SW480 (cell line): ENCODE measurements at places on chromosomes 3 and 15.

- DNase-seq, result no peak
Observed at GRCh38 chr3:138450181-138450580, 15.8 kb downstream of the ESYT3 start.

GRCh38 chr3:60870396-60870795 is 380.9 kb downstream of the FHIT start:
- DNase-seq, result no peak

- no peak for DNase-seq
Observed at GRCh38 chr15:32908135-32908801, 190.5 kb downstream of the GREM1 start.

- no peak for DNase-seq
Observed at GRCh38 chr3:8307545-8308110, 194.0 kb upstream of the LMCD1 start.

DNA sequence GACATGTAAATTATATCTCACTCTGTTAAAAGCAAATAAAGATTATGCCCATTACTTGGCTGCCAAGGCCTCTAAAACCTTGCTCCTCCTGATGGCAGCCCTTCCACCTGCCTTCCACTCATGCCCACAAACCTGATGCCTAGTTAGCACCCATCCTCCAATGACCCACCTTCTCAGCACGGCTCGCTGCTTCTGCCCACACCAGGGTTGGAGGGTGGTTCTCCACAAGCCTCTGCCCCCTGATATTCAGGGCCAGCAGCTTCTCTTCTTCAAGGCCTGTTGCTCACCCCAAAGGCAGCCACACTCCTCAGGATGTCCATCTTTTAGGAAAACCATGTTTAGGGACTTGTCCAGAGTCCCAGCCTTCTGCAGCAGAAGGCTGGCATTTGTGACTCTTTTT is 263.4 kb upstream of the TLE3 start:
- no peak for DNase-seq

GRCh38 chr3:48708481-48708889 is 8.5 kb downstream of the IP6K2 start:
- DNase-seq, result no peak

- no peak for DNase-seq
Observed at GRCh38 chr3:26592451-26592850, 30.1 kb upstream of the LRRC3B start.

GRCh38 chr15:101528108-101528916 is 38.8 kb upstream of the PCSK6 start:
- peak; percentile 62 for DNase-seq

GRCh38 chr3:123481071-123481470 is 32.2 kb upstream of the ADCY5 start:
- DNase-seq, result no peak

DNA sequence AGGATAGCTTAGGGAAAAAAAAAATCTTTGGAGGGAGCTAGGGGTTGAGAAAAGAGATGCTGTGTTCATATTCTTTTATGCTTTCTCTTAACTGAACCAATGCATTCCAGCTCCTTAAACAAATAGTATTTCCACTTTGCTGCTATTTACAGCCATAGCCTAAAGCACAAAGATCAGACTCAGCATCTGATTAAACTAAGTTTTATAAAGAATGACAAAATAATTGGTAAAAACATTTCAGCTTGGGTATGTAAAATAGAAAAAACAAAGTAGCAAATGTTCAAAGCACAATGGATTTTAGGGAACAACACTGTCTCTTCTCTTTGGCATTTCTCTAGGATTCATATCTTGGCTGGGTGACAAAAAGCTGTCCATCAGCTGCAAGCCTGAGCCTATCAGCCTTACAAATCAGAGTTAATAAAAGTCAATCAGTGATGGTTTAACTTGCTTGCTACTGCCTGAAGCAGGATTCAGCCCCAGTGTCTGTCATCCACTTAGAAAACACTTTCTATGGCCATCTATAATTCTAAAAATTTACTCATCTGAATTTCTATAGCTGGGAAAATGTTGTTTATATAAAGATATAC is 232.1 kb upstream of the CDIN1 start:
- DNase-seq, result no peak

DNA sequence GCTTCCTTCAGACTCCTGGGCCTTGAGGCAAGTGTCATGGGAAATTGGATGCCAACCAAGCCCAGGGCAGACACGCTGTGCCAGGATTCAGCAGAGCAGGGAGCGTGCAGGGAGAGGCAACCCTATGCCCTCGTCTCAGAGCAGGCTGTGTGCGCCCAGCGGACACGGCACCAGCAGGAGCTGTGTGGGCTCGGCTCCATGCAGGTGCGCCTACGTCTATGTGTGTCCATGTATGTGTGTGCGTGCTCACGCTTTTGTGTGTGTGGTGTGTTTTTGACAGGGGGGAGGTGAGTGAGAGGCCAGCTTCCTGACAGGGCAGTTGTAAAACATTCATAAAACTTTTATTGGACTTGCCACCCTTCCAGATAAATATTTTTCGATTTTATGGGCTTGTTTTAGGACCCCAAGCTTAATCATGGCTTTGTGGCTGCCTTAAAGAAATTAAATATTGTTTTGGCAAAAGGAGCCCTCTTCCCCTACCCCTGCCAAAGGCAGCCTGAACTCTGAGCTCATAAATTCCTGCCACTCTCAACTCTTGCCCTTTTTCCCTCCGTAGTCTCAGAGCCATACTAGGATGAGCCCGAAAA is 84.4 kb downstream of the DNAJB8 start:
- DNase-seq, result no peak
